ENCODE measurements at places on chromosomes 12 and 14. TPM values are rescaled to one million over a fixed set of nuclear protein-coding genes. Genes with fewer than 3 reads are reported as not detected.

DNA sequence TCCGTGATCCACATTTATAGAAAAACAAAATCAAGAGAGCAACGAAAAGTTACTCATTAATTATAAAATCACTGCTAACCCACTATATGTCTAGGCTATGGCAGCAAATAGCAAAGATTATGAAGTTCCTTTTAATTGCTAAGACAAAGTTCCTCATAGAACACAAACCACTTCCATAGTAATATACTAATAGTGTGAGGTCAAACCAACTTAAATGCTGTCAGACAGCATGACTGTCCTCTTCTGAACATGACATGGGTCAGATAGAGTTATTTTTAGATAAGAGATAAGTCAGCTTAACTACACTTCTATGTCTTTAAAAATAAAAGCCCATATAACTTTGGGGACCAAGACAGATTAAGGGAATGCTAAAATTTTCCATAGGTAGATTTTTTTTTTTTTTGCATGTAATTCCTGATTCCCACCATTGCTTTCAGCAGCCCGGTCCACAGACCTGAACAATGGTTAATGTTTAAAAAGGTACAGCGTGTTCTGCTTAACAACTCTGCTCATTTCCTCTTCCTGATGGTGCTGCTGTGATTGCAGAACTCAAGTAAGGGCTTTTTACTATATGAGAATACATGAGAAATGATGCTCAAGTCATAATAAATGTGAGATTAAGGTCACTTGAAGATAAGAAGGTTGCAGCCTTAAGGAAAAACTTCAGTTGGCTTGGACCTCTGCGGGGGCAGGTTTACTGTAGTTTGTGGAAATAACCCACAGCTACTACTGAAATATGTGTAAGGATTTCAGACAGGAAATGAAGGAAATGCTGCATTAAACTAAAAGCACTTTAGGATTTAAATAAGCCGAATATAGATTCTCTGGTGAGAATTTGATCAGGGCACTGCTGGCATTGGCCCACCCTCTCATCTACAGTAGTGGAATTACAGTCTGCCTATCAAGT, 37.7 kb upstream of the DUSP6 start:
- DNase-seq: no peak

- peak; percentile 88 for DNase-seq
Observed at GRCh38 chr14:103427485-103428443, 42.5 kb downstream of the MARK3 start.

DNA sequence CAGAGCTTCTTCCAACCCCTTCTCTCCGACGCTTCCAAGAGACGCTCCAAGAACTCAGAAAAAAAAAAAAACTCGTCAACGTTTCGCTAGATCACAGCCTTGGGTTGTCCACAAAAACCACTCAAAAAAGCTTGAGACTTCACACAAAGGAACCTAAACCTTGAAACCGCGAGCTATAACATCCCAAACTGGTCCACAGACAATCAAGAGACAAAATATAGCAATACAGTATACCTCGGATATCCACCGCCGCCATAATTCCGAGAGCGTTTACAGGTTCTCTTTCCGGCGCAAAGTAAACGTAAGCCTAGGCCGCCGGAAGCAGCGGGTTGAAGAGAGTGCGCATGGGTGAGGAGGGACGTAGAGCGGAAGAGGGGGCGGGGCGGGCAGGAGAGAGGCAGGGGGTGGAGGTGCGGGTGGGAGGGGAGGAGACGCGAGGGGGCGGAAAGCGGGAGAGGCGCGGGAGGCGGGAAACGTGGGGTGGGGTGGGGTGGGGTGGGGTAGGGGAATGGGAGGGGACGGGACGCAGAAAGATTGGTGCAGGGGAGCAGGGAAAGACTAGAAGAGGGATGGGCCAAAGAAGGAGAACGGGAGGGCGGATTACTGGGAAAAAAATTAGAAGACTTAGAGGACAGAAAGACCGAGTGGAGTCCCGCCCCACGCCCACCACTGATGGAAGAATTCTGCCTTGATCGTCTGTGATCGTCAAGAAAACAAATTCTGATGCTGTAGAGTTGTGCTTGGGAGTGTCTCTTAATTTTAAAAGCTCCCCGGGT, at the start of gene MED6:
Gene MED6, minus strand, starts transcription at position 274 of the 776 bp plus-strand sequence. Its CDS starts 18 bp downstream, at position 256.
- peak; percentile 89 for DNase-seq

The MAP3K12 gene
- total RNA-seq: 9.1 TPM

The ZNF84 gene
- 10.9 TPM for total RNA-seq
